Panc1 (cell line): ENCODE measurements at places on chromosomes 11 and 22. TPM values are rescaled to one million over a fixed set of nuclear protein-coding genes. Genes with fewer than 3 reads are reported as not detected.
A peak's percentile ranks its signal among the peaks of the same experiment; 100 is the strongest.

Gene TUG1
- 69.8 TPM for total RNA-seq

Gene RNF214
- 39.7 TPM for total RNA-seq

DNA sequence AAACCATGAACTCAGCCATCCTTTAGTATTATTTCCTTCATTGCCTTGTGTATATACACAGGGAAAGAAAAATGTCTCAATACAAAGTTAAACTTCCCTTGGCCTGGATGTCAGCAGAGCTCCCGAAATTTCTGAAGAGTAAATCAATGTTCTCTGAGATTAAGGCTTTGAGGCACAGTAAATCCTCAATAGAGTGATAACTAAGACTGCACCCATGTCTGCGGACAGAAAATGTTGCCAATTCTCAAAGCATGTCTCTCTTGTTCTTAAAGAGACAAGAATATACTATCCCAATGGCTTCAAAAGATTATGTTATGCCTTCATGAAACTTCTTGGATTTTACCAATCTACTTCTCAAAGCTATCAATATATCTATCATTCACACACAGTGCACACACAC lies 1196.7 kb upstream of the TENM4 start:
- no peaks in the 10 kb centered on the region for H3K36me3 ChIP-seq
- H3K4me1 ChIP-seq: no peaks in the 10 kb centered on the region
- H3K27ac ChIP-seq: no peak overlapping the region
- no peak overlapping the region for H3K4me3 ChIP-seq
- DNase-seq: no peak

Gene CRYBB2
- 0.39 TPM for total RNA-seq

DNA sequence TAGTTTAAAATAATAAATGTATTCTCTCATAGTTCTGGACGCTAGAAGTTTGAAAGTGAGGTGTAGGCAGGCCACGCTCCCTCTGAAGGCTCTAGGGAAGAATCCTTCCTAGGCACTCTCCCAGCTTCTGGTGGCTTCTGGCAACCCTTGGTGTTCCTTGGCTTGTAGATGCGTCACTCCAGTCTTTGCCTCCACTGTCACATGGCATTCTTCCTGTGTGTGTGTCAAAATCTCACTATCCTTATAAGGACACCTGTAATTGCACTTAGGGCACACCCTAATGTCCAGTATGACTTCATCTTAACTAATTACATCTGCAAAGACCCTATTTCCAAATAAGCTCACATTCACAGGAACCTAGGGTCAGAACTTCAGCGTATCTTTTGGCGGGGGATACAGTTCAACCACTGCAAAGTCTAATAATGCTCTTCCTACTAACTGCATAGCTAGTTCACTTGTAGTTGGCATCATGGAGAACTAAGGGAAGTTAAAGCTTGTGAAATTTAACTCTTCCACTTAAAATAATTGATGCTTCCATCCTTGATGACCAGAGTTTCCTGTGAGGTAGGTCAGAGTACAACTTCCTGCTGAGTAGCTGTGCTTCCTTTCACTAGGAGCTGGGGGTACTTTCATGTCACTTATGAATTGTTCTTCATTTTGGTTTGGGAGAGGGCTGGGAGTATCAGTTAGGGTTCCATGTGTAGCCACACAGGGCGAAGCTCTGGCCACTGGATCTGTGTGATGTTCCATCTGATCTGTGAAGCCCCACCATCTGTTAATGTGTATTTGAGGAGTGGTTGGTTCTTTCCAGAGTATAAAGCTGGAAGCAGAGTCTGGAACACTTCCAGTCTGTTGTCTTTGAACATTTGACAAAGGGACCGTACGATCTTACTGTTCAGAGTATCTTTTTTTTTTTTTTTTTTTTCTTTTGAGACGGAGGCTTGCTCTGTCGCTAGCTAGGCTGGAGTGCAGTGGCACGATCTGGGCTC lies 10.5 kb downstream of the YWHAH start:
- H3K36me3 ChIP-seq: peaks cover 14% of the 10 kb centered on the region
- H3K27me3 ChIP-seq: no peaks in the 10 kb centered on the region
- no peak for DNase-seq
- no peak overlapping the region for H3K27ac ChIP-seq
- H3K4me1 ChIP-seq: peaks cover 18% of the 10 kb centered on the region
- no peak overlapping the region for H3K4me3 ChIP-seq

Gene TRIM6
- 53.8 TPM for total RNA-seq

DNA sequence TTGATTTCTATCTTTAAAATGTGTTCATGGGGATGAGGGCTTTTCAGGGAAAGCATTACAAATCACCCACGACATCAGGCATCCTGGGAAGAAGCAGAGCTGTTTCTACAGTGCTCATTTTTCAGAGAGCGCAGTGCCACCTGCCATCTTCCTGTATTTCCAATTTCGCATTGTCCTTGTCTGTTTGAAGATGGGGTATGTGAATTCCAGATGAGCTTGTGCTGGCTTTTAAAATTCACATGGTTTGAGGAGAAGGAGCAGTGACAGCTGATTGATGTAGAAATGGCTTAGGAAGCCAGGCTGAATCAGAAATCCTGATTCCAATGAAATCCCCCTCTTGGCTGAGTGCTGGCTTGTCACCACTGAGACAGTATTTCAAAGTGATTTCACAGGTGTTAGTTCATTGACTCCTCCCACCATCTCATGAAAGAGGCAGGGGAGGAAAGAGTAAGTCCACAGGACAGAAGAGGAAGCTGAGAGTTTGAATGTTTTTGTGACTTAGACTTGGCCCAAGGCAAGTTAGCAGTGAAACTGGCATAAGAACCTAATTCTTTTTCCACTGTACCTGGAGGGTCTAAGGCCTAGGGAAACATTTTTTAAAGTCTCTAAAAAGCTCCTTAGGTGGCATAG lies 344.6 kb upstream of the C11orf87 start:
- no peaks in the 10 kb centered on the region for H3K4me1 ChIP-seq
- no peak overlapping the region for H3K27ac ChIP-seq
- H3K27me3 ChIP-seq: peaks cover 4% of the 10 kb centered on the region; the same call in 1 of the 2 replicates
- DNase-seq: no peak
- H3K4me3 ChIP-seq: no peak overlapping the region

GRCh38 chr11:16609769-16610168 lies 128.7 kb upstream of the C11orf58 start:
- DNase-seq: no peak
- no peak overlapping the region for H3K27ac ChIP-seq

DNA sequence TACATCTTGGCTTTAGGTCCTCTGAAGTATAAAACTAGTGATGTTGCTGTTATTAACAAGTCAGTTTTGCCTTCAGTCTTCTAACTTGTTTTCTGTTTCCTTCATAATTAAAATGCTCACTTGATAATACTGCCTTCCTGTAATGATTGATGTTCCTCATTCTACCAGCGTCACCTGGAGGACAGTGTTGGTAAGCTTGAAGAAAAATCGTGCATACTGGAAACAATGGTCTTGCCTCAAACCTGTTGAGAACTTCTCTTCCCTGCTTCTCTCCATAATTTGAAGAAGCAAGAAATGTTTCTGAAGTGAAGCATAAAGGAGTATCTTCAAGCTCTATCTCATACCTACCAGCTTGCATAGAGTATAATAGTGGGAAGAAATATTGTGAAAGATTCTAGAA lies 3.0 kb downstream of the YWHAH start:
- peak overlapping the region; percentile 90 for H3K27ac ChIP-seq
- no peaks in the 10 kb centered on the region for H3K27me3 ChIP-seq
- peaks cover 27% of the 10 kb centered on the region for H3K4me1 ChIP-seq
- peaks cover 18% of the 10 kb centered on the region for H3K36me3 ChIP-seq
- no peak overlapping the region; the same call in 1 of the 2 replicates for H3K4me3 ChIP-seq

Gene SGSM1
- 1.6 TPM for total RNA-seq

GRCh38 chr11:71935338-71935925 lies 6.6 kb downstream of the RNF121 start:
- H3K4me3 ChIP-seq: no peak overlapping the region
- DNase-seq: no peak
- no peaks in the 10 kb centered on the region for H3K36me3 ChIP-seq

Gene CPSF7
- total RNA-seq: 96.1 TPM

- H3K36me3 ChIP-seq: no peaks in the 10 kb centered on the region; the same call in 1 of the 2 replicates
- no peak overlapping the region for H3K4me3 ChIP-seq
- peak overlapping the region; percentile 75; the same call in 1 of the 2 replicates for H3K27ac ChIP-seq
Observed at GRCh38 chr22:46050916-46051614, 74.1 kb upstream of the WNT7B start.

DNA sequence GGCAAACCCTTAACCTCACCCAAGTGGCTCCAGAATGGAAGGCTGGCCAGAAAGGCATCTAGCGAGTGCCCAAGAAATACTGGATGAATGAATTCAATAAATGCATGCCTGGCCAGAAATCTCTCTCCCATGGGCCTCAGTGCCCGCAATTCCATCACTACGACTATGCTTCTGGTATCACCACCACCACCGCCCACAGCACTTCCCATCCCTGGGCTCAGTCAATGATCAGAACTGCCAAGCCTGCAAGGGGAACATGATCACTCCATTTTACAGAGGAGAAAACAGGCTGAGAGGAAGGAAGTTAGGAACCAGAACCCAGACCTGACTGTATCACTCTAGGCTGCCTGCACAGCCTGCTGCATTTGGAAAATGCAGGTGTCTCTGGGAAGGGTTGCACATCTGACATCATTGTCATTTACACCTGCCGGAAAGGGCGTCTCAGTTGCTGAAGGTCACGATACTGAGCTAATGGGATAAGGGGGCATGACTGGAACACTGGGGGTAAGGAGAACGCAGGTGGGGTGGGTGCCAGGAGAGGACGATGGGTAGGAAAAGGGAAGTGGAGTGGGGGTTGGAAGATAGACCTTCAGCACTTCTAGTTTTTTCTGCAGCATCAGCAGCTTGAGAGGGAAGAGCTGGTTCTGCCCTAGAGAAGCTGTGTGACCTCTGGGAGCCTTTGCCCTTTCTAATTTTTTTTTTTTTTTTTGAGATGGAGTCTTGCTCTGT lies 3.2 kb downstream of the GPR152 start:
- H3K36me3 ChIP-seq: no peaks in the 10 kb centered on the region
- no peak overlapping the region for H3K4me3 ChIP-seq
- no peak for DNase-seq
- H3K27ac ChIP-seq: no peak overlapping the region
- no peaks in the 10 kb centered on the region for H3K27me3 ChIP-seq
- H3K4me1 ChIP-seq: no peaks in the 10 kb centered on the region

Gene CARNS1
- 1.0 TPM for total RNA-seq

DNA sequence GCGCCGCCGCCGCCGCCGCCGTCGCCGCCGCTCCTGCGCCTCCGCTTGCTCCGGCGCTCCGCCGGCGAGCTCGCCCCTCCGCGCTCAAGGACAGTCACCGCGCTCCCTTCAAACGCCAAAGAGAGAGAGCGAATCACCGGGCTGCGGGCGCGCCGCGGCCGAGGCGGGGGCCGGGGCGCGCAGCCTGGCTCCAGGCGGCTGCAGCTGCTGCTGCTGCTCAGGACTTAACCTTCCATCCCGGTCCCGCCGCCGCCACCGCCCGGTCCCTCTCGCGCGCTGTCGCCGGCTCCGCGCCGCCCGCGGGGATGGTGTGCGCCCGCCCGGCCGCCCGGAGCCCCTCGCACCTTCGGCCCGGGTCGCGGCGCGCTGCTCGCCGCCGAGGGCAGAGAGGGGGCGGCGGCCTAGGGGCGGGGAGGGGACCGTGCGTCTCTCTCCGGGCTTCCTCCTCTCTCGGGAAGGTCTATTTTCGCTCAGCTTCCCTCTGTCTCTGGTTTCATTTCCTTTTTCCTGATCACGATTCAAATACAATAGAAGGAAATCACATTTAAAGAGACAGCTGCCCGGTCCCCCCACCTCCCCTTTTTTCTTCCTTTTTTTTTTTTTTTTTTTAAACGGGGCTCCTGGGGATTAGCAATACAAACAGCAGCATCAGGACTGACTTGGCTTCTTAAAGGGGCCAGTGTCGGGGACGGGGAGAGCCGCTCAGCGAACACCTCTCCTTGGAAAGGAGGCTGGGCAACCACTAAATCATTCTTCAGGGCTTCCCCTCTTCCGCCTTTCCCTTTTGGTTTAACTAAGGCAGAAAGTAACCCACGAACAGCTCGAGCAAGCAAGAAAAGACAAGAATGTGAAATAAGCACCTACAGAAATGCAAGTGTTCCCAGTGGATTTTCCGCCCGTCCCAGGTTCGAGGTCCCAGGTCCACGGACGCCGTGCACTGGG lies 22.1 kb downstream of the LMO2 start:
- H3K4me3 ChIP-seq: peak overlapping the region; percentile 48
- peaks cover 46% of the 10 kb centered on the region for H3K27me3 ChIP-seq
- H3K4me1 ChIP-seq: peaks cover 6% of the 10 kb centered on the region
- no peaks in the 10 kb centered on the region; the same call in 1 of the 2 replicates for H3K36me3 ChIP-seq

- H3K27me3 ChIP-seq: no peaks in the 10 kb centered on the region
- peaks cover 15% of the 10 kb centered on the region for H3K4me1 ChIP-seq
- no peaks in the 10 kb centered on the region for H3K36me3 ChIP-seq
- no peak overlapping the region for H3K27ac ChIP-seq
- H3K4me3 ChIP-seq: no peak overlapping the region
Observed at GRCh38 chr22:35886309-35886708, 142.3 kb downstream of the RBFOX2 start.

Gene TPH1
- total RNA-seq: 0.05 TPM

GRCh38 chr11:125873881-125874555 lies 13.4 kb upstream of the HYLS1 start:
- no peak overlapping the region for H3K27ac ChIP-seq
- H3K27me3 ChIP-seq: no peaks in the 10 kb centered on the region
- no peaks in the 10 kb centered on the region for H3K4me1 ChIP-seq
- no peaks in the 10 kb centered on the region for H3K36me3 ChIP-seq
- no peak for DNase-seq

GRCh38 chr11:70338594-70338993 lies 59.7 kb upstream of the CTTN start:
- no peaks in the 10 kb centered on the region for H3K27me3 ChIP-seq
- no peak overlapping the region for H3K27ac ChIP-seq
- DNase-seq: no peak
- H3K4me1 ChIP-seq: no peaks in the 10 kb centered on the region
- no peak overlapping the region for H3K4me3 ChIP-seq
- H3K36me3 ChIP-seq: peaks cover 43% of the 10 kb centered on the region

- H3K36me3 ChIP-seq: no peaks in the 10 kb centered on the region
- peaks cover 4% of the 10 kb centered on the region for H3K4me1 ChIP-seq
- peak overlapping the region; percentile 59 for H3K4me3 ChIP-seq
- H3K27ac ChIP-seq: peak overlapping the region; percentile 54
Observed at GRCh38 chr22:50326225-50326955, 422 bp downstream of the DENND6B start.

GRCh38 chr11:14503023-14503422 lies 3.4 kb upstream of the COPB1 start:
- no peak overlapping the region for H3K4me3 ChIP-seq
- peaks cover 45% of the 10 kb centered on the region for H3K36me3 ChIP-seq
- peaks cover 5% of the 10 kb centered on the region; the same call in 1 of the 2 replicates for H3K4me1 ChIP-seq
- DNase-seq: no peak
- H3K27ac ChIP-seq: no peak overlapping the region
- H3K27me3 ChIP-seq: no peaks in the 10 kb centered on the region

Gene PANX2
- total RNA-seq: 0.77 TPM

Gene BATF2
- 1.6 TPM for total RNA-seq
